NCI-H1436 (cell line): ENCODE measurements at places on chromosomes 13 and 19.

- no peak for DNase-seq
Measured at GRCh38 chr19:38841180-38841766, 8.5 kb downstream of the HNRNPL start.

GRCh38 chr19:3531716-3532115 is 7.3 kb upstream of the TEKTIP1 start:
- no peak for DNase-seq

- DNase-seq: no peak
Measured at GRCh38 chr13:91346850-91347201, 661 bp upstream of the MIR17HG start.

DNA sequence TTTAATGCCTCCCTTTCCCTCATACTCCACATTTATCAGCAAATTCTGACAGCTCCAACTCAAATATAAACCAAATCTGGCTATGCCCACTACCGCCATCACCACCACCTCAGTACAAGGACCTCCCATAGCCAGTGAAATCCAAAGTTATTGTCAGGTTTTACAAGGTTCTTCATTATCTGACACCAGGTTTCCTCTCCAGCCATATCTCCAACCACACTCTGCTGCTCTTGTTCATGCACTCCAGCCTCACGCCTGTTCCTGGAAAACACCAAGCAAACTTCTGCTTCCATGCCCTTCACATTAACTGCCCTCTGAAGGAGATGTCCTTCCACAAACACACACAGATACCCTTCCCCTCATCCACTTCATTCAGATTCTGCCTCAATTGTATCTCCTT is 102.2 kb upstream of the MIR17HG start:
- no peak for DNase-seq

DNA sequence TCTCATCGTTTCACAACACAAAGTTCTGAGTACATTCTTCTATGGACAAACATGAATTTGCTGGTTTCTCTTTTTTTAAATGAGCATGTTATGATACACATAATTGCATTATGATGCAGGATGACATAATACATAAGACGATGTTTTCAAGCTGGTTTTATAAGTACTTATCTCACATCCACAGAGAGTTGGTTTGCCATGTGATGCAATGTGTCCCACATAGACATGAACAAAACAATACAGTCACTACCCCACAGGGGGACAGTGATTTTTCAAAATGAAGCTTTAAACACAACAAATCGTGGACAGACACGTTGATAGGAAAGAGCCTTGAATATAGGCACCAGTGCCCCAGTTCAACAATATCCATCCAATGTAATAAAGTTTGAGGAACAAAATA is 447.1 kb downstream of the KLF12 start:
- no peak for DNase-seq

DNA sequence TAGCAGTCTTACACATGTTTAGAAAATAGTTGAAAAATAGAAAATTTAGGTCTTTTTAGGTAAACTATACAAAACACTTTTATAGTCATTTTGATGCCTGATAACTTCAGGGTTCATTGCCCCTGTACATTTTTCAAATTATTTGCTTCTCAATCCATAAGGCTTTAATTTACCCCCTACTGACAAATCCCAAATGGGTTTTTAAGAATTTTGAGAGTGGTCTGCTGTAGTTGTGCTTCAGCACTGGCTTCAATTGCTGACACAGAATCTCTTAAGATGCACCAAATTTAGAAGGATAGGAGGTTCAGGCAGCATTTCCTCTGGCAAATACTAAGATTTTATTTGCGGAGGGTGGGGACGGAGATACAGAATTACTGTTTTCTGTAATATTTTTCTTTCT is 89.4 kb downstream of the PCCA start:
- no peak for DNase-seq

GRCh38 chr19:17967257-17968051 is 547 bp downstream of the KCNN1 start:
- peak; percentile 48 for DNase-seq

DNA sequence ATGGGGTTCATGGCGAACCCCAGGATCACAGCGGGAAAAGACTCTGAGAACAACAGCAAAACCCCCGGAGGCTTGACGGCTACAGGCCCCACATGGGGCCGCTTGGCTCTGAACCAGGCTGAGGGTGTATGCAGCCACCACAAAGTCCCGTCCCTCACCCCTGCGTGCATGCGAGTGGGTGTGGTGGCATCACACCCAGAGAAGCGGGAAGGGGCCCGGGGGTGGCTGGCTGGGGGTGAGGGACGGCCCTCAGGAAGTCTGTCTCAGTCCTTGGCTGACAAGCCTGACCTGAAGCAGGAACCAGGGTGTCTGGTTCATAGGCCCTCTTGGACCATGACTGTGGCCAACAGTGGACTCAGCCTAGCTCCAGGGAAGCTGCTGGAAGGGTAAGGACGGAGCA is 34.2 kb downstream of the CEBPG start:
- no peak for DNase-seq

- DNase-seq: no peak
Measured at GRCh38 chr13:50323440-50324065, 308.3 kb downstream of the KCNRG start.

GRCh38 chr13:62932256-62932883 is 1516.7 kb upstream of the PCDH20 start:
- DNase-seq: no peak

DNA sequence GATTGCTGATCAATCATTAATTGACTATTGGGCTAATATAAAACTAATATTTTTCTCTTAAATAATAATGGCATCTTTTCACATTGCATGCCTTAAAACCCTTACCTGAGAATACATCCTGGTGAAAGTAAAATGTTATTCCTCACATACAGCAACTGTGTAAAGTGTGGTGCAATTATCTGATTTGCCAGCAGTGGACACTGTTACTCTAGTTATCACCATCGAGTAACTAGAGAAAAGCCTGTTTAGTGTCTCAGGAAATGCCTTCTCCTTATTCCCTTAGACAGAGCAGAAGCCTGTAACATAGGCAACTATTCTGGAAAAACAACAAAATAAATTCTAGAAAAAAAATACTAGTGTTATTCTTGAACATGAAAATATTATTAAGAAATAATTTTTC is 459.8 kb downstream of the FGF14 start:
- peak; percentile 63 for DNase-seq

GRCh38 chr19:17105556-17105955 is 30.0 kb downstream of the MYO9B start:
- no peak for DNase-seq

DNA sequence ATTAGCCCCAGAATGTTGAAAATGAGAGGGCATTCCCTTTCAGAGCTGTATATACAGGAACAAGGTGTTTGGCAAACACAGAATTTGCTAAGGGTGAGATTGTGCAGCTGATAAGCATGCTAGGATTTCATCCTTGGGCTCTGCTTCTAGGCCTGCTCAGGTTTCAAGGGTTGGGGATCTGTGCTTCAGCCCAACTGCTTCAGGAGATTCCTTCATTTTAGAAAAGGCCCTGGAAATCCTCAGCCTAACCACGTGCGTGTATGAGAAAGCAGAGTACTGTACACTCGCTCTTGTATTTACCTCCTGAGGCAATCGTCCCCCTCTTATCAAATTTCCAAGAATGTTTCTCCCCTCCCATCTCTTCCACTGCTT is 291.6 kb upstream of the ARGLU1 start:
- no peak for DNase-seq

- peak; percentile 26 for DNase-seq
Measured at GRCh38 chr13:71873418-71874247, 6.6 kb upstream of the DACH1 start.

DNA sequence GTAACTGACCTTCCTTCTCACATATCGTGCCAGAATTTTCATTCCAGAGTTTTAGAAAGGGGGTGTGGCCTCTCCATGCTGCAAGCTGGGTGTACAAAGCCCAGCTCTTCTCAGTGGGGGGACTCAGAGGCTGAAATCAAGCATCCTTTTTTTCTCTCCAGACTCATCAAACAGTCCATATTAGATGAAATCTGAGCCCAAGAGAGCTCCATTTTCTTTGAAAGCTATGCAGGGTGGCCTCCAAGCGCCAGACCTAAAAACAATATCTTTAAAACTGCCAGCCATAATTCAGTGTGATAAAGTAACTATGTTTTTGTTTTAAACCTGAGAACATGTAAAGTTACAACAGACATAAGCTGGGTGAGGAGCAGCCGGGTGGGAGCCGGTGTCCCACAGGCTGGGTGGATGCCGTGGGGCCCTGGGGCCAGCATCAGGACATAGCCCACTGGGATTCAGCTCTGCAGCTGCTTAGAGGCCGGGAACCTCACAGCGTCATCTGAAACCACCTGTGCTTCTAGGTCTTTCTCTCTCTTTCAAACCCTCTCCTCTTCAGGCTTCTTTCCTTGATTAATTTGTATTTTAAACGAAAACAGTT is 249.2 kb downstream of the ZNF536 start:
- DNase-seq: no peak

- no peak for DNase-seq
Measured at GRCh38 chr19:48680436-48681126, 7.8 kb upstream of the NTN5 start.

DNA sequence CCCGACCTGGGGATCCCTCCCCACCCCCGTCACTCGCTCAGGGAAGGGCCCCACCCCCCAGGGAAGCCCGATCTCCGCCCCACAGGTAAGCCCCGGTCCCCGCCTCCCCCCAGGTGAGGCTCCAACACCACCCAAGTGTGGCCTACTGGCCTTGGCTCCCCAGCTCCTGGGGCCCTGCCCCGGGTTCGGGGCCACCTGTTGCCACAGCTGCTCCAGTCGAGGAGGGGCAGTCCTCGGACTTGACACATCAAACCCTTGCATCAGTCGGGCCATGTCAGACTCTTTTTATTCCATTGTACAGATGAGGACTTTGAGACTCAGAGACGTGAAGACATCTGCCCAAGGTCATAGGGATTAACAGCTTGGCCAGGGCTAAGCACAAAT is 512 bp downstream of the CC2D1A start:
- no peak for DNase-seq

- DNase-seq: no peak
Measured at GRCh38 chr13:97631158-97631557, 197.2 kb downstream of the RAP2A start.

GRCh38 chr19:13526552-13526951 is 20.3 kb upstream of the CACNA1A start:
- no peak for DNase-seq

DNA sequence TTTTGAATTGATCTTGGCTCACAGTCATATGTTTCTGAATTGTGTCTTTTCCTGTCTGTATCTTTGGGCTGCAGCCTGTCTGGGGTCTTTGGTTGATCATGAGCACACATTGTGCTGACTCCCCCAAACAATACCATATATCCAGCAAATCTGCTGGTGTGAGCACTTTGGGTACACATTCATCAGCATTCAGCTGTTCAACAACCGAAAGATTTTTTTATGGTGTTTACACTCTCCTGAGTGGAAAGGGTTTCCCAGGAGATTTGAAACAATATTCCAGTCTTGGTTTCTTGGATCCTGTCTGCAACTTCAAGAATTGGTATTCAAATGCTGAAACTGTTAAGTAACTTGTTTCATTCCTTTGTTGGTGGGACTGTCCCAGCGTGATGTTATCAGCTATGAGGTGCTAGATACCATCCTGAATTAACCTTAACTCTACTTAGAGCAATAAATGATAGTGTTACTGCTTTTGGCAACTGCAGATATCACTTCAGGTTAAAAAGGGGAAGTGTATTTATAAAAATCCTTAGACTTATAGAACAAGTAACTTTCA is 78.4 kb upstream of the DIAPH3 start:
- no peak for DNase-seq

DNA sequence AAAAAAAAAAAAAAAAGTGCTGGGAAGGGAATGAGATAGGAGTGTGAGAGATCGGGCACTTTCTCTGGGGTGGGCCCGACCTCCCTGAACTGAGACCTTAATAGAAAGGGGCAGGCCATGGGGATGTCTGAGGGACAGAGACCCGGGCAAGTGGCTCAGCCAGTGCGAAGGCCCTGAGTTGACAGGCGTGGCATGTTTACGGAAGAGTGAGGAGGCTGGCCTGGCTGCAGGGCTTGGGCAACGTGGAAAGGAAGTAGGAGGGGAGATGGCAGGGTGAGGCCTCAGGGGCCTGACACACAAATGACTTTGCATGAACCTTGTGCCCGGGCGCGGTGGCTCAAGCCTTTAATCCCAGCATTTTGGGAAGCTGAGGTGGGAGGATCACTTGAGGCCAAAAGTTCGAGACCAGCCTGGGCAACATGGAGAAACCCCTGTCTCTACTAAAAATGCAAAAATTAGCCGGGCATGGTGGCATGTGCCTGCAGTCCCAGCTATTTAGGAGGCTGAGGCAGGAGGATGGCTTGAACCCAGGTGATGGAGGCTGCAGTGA is 13.9 kb downstream of the FCHO1 start:
- DNase-seq: no peak

DNA sequence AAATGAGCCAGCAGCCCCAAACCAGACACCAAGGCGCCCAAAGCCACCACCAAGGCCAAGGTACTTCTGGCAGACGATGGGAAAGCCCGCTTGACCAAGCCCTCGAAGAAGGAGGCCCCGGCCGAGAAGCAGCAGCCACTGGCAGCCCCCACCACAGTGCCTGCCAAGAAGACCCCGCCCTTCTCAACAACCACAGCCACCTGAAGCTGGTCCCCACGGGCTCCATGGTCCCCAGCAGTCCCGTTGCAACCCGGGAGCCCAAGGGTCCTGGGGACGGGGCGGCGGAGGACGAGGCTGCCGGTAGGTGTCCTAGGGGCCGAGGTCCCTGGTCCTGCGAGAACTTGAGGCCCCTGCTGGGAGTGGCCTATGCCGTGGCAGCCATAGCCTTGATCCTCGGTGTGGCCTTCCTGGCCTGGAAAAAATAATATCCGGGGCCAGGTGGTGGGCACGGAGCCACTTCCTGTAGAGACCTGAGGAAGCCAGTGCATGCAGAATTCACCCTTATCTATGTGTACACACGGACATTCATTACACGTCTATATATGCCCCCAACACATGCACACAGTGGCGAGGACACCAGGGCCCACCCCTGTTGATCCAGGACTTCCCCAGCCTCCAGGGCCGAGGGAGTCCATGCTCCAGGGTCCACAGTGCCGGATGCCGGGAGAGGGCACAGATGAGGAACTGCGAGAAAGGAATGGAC is 13.8 kb downstream of the C1QTNF9 start:
- no peak for DNase-seq

GRCh38 chr13:26604784-26605545 is 47.5 kb downstream of the WASF3 start:
- DNase-seq: no peak

GRCh38 chr19:51687791-51688670 is 5.1 kb upstream of the SPACA6 start:
- peak; percentile 19 for DNase-seq

DNA sequence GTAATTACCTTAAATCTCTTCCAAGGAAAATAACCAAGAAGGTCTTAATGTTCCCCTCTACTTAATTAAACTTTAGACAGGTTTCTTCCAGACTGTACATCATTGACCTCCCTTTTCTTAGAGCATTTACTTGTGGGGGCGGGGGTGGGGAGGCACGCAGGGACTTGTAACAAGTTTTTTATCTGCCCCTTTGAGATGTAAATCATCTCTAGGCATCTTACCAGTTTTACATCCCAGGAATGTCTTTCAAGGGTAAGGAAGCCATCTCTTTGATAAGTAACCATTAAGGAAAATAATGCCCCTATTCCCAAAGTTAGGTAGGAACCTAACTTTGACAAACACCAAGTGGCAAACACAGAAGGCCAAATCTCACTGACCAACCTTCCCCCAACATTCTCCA is 528.6 kb downstream of the SUCLA2 start:
- no peak for DNase-seq

GRCh38 chr13:89097994-89098393 is 1426.8 kb downstream of the SLITRK5 start:
- DNase-seq: no peak

GRCh38 chr13:64640002-64640401 is 2590.1 kb downstream of the PCDH9 start:
- no peak for DNase-seq

- DNase-seq: no peak
Measured at GRCh38 chr19:9566729-9567128, 17.6 kb downstream of the ZNF121 start.

GRCh38 chr13:87533776-87534175 is 137.4 kb upstream of the SLITRK5 start:
- DNase-seq: no peak
